ENCODE measurements at places on chromosomes 5 and 9.

- DNase-seq, result no peak
Observed at GRCh38 chr5:157671592-157672330, 428 bp downstream of the C5orf52 start.

DNA sequence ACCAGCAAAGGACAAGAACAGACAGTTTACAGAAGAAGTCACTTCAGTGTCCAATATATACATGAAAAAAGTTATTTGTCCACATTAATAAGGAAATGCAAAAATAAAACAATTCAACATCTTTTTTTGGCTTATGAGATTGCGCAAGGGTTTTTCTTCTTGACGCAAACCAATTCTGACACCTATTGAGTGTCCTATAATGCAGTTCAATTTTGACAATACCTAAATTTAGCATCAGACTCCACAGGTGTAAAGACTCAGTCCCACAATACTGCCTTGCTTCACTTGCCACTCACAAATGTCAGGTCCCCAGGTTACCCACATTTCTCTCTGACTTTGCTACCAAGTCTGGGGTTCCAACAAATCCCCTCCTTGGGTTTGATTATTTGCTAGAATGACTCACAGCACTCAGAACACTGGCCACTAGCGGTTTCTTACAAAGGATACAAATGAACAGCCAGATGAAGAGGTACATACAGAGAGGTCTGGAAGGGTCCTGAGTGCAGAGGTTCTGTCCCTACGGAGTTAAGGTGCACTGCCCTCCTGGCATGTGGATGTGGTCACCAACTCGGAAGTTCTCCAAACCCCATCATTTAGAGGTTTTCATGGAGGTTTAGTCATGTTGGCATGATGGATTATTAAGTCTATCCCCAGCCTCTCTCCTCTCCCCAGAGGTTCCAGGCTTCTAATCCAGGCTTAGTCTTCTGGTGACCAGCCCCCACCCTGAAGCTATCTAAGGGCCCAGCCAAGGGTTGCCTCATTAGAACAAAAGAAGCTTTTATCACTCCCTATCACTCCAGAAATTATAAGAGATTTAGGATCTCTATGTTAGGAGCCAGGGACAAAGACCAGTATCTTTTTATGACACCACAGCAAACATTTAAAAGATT is 27.0 kb upstream of the SLC22A5 start:
- DNase-seq, result no peak

GRCh38 chr5:95317085-95317484 is 32.2 kb upstream of the MCTP1 start:
- no peak for DNase-seq

DNA sequence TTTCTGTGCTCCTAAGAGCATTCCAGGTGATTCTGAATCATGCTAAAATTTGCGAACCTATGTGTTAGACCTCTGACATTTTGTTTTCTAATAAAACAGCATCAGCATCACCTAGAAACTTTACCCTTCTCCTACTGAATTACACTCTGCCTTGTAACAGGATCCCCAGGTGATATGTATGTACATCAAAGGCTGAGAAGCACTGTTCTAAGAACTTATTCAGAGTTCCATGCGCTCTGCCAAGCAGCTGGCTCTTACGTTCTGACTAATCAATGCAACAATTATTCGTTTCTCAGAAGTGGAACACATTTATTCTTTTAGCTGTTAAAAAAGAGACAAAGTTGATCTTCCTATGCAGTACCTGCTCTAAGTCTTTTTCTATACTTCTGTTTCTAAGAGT is 228.6 kb downstream of the SLF1 start:
- DNase-seq, result no peak

DNA sequence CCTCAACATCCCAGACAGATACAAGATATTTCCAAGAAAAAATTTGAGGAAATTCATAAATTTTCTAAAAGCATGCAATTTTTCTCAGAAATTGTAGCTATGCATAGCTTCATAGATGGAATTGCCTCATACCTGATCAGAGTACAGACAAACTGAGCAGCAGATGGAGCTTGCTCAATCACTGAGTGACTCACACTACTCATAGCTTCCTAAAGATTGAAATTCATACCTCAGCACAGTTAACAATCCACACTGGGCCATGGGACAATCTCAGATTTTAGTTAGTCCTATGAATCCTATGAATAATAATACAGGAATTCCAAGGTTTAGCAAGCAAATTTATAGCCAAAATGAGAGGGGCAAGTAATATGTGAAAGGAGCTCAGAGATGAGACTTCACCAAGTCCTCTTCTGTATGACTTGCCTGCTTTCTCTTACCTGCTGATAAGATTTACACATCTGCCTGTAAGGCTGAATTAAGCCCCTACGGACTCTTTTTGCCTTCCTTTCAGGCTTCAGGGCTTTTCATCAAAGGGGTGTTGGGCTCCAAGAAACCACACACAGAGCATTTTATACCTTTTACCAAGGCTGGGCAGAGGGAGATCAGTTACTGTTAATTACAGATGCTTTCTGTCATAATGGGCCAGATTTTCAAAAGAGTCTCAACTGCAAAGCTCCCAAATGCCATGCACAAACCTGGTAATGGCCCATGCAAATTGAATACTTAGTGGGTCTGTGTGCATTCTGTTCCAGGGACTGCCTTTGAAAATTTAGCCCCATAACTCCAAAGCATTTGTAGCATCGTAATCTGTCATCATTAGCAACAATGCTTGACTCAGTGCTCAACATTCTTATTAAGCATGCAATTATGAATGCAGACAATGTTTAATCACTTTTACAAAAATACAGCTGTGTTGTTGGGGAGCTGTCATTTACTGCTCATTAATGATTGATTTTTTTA is 439.3 kb downstream of the DTWD2 start:
- no peak for DNase-seq

DNA sequence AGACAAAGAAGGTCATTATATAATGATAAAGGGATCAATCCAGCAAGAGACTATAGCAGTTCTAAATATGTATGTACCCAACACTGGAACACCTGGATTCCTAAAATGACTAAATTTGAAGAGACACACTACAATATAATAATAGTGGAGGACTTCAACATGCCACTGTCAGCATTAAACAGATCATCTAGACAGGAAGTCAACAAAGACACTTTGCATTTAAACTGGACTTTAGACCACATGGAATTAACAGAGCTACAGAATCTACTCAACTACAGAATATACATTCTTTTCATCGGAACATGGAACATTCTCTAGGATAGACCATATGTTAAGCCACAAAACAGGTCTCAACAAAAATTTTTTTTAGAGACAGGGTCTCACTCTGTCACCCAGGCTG is 58.3 kb upstream of the TLX3 start:
- DNase-seq, result no peak

DNA sequence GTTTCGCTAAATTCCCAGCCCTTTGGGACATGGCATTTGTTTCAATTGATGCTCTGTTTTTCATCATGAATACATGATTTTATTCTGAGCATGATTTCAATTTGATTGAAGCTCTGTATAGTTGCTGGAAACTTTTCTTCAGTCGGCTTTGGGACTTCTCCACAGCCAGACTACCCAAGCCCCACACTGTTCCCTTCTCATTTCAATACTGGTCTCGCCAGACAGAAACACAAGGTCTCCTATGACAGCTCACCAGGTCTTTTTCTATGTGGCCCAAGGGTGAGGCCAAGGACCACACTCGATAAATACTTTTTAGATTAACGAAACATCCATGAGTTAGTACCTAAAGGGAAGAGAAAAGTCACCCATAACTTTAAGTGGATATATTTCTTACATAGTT is 132.2 kb downstream of the ARL15 start:
- no peak for DNase-seq

DNA sequence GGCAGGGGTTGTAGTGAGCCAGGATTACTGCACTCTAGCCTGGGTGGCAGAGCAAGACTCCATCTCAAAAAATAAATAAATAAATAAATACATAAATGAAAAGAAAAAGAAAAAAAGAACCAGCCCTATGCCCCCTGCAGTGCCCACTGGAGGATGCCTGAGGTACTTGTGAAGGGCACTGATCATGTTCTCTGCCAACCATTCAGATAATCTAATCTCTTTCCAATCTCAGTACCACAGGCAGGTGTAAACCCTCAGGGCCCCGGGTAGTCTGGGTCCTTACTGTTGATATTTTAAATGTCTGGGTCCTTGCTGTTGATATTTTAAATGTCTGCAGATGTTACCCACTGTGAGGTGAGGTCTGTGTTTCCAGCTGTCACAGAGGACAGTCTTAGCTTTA is 321.8 kb upstream of the ADCY2 start:
- DNase-seq, result no peak

DNA sequence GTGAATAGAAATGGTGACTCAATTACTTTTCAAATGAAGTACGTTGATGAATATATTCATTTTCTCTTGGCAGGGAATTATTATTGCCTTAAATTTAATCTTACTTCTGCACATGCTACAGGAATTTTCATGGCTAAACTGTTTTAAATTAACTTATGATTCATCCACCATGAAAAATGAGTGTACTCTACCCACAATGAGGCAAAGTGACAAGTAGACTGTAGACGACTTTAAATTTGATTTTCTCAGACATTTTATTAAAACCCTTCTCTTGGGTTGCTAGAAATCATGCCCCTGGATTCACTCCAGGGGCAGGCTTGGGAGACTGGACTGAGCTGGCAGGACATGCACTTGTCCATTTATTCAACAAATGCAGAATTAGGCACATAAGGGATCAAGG is 23.5 kb upstream of the ERAP2 start:
- no peak for DNase-seq

GRCh38 chr5:33937017-33937706 is 976 bp downstream of the RXFP3 start:
- no peak for DNase-seq

DNA sequence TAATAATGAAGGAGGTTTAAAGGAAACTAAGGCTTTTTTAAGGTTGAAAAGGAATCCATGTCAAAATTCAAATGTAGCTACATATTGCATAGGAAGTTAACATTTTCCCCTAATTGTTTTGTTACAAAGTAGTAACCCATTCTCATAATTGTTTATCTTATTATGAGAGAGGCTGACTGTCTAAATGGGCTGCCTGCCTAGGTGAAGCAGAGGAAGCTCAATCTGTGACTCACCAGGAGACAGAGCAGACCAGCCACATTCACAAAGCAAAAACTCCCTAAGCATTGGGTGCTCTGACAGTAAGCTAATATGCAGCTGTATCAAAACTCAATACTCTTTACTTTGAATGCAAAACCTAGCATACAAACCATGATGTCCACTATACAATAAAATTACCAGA is 208.5 kb downstream of the ROR2 start:
- DNase-seq, result no peak

Data from activated T-helper 1 cell treated with anti-CD3 and anti-CD28 coated beads, Interleukin-2, amount 50 U/mL, for 16 hours (primary cell).